ENCODE measurements at places on chromosomes 13 and 19. TPM values are rescaled to one million over a fixed set of nuclear protein-coding genes. Genes with fewer than 3 reads are reported as not detected.

- no peak for DNase-seq
These were observed 24.1 kb downstream of the CLEC4M start for GRCh38 chr19:7787141-7787540.

Gene C13orf42
- not detected for total RNA-seq

DNA sequence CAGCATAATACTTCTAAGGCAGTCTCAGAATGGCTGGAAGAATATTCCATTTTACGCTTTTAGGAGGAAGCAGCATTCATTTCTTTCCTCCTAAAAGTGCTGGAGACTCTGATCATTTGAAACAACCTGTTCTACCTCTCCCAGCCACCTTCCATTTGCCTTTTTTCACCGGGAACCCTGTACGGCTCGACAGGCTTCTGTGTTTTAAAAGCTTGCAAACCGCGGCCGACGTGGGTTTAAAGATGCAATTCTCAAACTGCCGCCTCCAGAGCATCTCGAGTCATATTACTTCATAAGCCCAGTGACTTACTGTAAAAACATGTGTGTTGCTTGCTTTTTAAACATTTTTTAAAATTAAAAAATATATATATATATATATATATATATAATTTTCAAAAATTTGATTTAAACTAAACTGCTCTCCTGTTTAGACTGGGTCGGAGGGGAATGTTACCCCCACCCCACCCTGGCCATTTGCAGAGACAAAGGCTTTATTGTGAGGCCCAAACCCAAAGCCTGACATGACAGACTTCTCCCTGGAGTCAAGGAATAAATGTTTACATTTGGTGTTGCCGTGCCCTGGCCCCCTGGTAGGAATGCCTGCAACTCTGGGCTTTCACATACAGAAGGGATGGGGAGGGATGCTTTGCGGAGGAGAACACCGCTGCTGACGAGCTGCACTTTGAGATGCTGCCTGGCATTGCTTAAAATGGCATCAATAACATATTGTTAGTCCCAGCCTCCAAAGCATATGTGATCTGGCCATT, 30.4 kb downstream of the ZNF536 start:
- DNase-seq: peak; percentile 84

GRCh38 chr13:52892925-52893324, 44.5 kb upstream of the PCDH8 start:
- DNase-seq: no peak

GRCh38 chr19:16259385-16260159, 61.9 kb downstream of the AP1M1 start:
- DNase-seq: no peak

GRCh38 chr13:19957320-19958154, 990 bp upstream of the ZMYM2 start:
- DNase-seq: peak; percentile 93

DNA sequence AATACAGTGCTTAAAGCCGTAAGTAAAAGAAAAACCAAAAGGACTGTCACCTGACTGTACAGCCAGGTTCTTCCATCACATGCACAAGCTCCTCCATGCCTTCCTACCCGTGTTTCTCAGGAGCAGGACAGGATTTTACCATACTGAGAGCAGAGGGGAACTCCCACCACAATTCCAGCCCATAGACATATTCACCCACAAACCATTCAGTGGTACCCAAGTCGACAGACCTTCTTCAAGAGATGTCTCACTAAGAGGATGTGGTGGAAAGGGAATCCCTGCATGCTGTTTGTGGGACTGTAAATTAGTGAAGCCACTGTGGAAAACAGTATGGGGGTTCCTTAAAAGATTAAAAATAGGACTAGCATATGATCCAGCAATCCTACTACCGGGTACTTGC, 66.9 kb upstream of the DOCK9 start:
- DNase-seq: no peak

DNA sequence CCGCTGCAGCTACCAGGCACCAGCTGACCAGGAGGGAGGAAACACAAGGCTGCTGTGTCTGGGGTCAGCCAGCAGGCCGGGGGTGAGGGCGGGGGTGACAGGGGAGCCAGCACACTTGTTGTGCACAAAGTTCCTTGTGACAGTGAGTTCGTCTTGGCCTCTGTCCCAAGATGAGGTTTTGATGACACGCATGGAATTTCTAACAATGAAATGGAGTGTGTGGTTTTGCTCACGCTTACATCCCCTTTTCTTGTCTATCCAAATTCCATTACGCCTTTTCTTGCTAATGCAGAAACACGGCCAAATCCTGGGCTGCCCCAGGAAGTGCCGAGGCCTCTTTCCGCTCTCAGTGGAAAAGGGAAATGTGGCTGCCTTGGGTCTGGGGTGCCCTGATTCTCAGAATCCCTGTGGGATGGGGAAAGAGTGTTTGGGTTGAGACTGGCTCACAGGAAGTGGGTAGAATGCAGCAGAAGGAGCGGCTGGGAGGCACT, 73.8 kb downstream of the GADD45B start:
- peak; percentile 95 for DNase-seq

Gene LRFN3
- total RNA-seq: 7.5 TPM

- DNase-seq: no peak
These were observed 13.8 kb upstream of the COG6 start for GRCh38 chr13:39641645-39642044.

Gene ZNF490
- 6.7 TPM for total RNA-seq

DNA sequence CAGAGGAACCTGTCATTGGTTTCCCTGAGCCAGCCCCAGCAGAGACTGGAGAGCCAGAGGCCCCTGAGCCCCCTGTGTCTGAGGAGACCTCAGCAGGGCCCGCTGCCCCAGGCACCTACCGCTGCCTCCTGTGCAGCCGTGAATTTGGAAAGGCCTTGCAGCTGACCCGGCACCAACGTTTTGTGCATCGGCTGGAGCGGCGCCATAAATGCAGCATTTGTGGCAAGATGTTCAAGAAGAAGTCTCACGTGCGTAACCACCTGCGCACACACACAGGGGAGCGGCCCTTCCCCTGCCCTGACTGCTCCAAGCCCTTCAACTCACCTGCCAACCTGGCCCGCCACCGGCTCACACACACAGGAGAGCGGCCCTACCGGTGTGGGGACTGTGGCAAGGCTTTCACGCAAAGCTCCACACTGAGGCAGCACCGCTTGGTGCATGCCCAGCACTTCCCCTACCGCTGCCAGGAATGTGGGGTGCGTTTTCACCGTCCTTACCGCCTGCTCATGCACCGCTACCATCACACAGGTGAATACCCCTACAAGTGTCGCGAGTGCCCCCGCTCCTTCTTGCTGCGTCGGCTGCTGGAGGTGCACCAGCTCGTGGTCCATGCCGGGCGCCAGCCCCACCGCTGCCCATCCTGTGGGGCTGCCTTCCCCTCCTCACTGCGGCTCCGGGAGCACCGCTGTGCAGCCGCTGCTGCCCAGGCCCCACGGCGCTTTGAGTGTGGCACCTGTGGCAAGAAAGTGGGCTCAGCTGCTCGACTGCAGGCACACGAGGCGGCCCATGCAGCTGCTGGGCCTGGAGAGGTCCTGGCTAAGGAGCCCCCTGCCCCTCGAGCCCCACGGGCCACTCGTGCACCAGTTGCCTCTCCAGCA, 4.2 kb downstream of the ZNF574 start:
- no peak for DNase-seq

Gene CLEC11A
- 11.3 TPM for total RNA-seq

DNA sequence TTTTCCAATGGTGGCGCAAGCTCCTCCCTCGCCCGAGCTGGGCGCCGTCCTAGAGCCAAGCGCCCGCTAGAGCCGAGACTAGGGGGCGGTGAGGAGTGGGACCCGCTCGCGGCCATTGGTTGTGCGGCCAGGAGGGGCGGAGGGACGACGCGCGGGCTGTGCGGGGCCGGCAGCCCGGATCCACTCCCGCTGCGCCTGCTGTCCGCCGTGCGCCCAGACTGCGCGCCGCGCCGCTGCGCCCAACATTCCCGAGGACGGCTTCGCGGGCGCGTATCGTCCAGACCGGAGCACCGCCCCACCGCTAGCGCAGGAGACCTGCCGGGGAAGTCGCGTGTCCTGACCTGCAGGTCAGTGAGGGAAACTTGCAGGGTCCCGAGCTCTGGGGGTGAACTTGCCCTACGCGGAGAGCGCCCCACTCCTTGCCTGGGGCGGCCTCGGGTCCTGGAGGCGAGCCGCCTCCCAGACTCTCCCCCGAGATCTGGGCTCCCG, at the start of gene SERTM1:
Gene SERTM1 (plus strand): TSS at position 183 of the 489 bp plus-strand sequence. CDS start 21,059 bp downstream, outside the sequence.
- no peak for DNase-seq

Gene LMTK3
- 0.17 TPM for total RNA-seq

GRCh38 chr19:54133957-54134590, 3.5 kb upstream of the CNOT3 start:
- no peak for DNase-seq

DNA sequence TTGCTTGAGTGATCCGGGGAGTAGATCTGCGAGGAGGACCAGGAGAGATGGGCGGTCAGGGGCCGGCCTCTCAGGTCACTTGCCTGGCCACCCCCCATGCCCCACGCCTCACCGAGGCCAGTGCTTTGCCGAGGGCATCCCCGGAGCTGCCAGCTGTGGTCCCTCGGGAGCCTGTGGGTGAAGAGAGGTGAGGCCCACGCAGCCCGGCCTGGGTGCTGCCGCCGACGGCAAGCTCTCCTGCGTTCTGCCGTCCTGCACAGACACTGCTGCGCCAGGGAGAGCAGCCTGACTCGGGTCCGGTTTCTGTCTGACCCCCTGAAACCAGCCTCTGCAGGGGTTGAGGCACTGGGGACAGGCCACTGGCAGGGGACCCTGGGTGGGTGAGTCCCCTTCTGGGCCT, 15.8 kb upstream of the UQCR11 start:
- no peak for DNase-seq

Gene RUBCNL
- total RNA-seq: 1.6 TPM

Gene HTR2A
- under 0.01 TPM for total RNA-seq

Gene KLK6
- not detected for total RNA-seq
